ENCODE measurements at places on chromosomes 7 and 10. TPM values are rescaled to one million over a fixed set of nuclear protein-coding genes. Genes with fewer than 3 reads are reported as not detected.

ZDHHC16 gene
- total RNA-seq, result 23.3 TPM

RBM20 gene
- total RNA-seq, result 48.8 TPM

SNCG gene
- 11.9 TPM for total RNA-seq

CALHM2 gene
- 9.3 TPM for total RNA-seq

CALY gene
- total RNA-seq, result not detected

ZNF394 gene
- total RNA-seq, result 11.1 TPM

CCM2 gene
- total RNA-seq, result 49.9 TPM

PNLIPRP1 gene
- total RNA-seq, result not detected

CYP26A1 gene
- not detected for total RNA-seq

GRCh38 chr10:61993711-61994401 is 92.4 kb downstream of the ARID5B start:
- DNase-seq, result no peak
- H3K27ac ChIP-seq, result peak overlapping the region; percentile 69
- no peaks in the 10 kb centered on the region for H3K27me3 ChIP-seq
- peaks cover 26% of the 10 kb centered on the region for H3K4me1 ChIP-seq

- H3K4me3 ChIP-seq, result no peak overlapping the region
- no peaks in the 10 kb centered on the region for H3K36me3 ChIP-seq
- H3K27me3 ChIP-seq, result no peaks in the 10 kb centered on the region
- peak overlapping the region; percentile 23 for H3K27ac ChIP-seq
- no peak for DNase-seq
Measured at GRCh38 chr7:101636822-101637623, 7.9 kb upstream of the MYL10 start.

GRCh38 chr10:36759141-36759805 is 366.1 kb upstream of the ANKRD30A start:
- no peaks in the 10 kb centered on the region for H3K36me3 ChIP-seq
- no peak overlapping the region for H3K27ac ChIP-seq
- no peaks in the 10 kb centered on the region for H3K27me3 ChIP-seq
- H3K4me1 ChIP-seq, result no peaks in the 10 kb centered on the region

GRCh38 chr10:22218448-22218847 is 633 bp upstream of the EBLN1 start:
- H3K27me3 ChIP-seq, result no peaks in the 10 kb centered on the region
- no peak overlapping the region for H3K4me3 ChIP-seq

DNA sequence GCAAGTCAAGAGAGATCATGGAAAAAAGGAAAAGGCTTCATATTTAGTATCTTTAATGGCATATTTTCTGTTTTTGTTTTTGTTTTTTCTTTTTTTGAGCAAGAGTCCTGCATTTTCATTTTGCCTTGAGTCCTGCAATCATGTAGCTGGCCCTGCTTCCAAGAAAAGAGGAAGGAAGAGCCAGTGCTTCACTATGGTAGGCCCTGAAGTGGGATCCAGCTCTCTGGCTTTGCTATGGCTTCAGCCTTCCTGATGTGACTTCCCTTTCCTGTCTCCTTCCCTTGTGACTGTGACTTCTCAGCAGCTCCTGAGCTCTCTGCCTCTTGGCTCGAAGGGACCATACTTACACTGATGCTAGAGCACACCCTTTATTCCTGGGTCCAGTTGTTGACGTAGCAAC is 512.3 kb downstream of the INHBA start:
- no peak overlapping the region for H3K27ac ChIP-seq
- no peaks in the 10 kb centered on the region for H3K4me1 ChIP-seq
- no peaks in the 10 kb centered on the region for H3K36me3 ChIP-seq
- H3K4me3 ChIP-seq, result no peak overlapping the region
- H3K27me3 ChIP-seq, result no peaks in the 10 kb centered on the region
- DNase-seq, result no peak

DNA sequence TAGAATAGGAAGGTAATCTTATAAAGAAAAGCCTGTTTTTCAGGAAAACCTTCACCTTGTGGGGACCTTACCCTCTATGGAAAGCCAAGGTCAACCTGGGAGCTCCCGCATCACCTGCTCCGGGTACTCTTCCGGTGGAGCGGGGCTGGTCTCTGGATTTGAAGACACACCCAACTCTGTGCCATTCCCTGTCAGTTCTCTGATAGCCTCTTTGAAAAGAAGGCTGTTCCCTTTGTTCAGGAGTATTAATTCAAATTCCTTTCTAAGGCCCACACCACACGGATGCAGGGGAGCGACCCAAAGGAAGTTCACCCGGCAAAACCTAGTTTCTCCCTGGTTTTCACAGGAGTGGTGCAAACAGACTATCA is 10.7 kb downstream of the CTBP2 start:
- DNase-seq, result no peak
- no peak overlapping the region for H3K4me3 ChIP-seq
- H3K27ac ChIP-seq, result peak overlapping the region; percentile 98
- no peaks in the 10 kb centered on the region for H3K27me3 ChIP-seq
- H3K36me3 ChIP-seq, result no peaks in the 10 kb centered on the region
- H3K4me1 ChIP-seq, result peaks cover 90% of the 10 kb centered on the region

GRCh38 chr10:83991986-83992753 is 147.1 kb upstream of the GHITM start:
- H3K36me3 ChIP-seq, result no peaks in the 10 kb centered on the region
- no peak overlapping the region for H3K27ac ChIP-seq
- H3K4me1 ChIP-seq, result no peaks in the 10 kb centered on the region
- H3K27me3 ChIP-seq, result no peaks in the 10 kb centered on the region

GRCh38 chr7:114628362-114628761 is 213.7 kb downstream of the FOXP2 start:
- no peak for DNase-seq
- H3K4me1 ChIP-seq, result no peaks in the 10 kb centered on the region
- no peak overlapping the region for H3K4me3 ChIP-seq
- no peak overlapping the region for H3K27ac ChIP-seq
- H3K36me3 ChIP-seq, result peaks cover 41% of the 10 kb centered on the region

- no peak overlapping the region for H3K27ac ChIP-seq
- no peak for DNase-seq
- no peaks in the 10 kb centered on the region for H3K36me3 ChIP-seq
Measured at GRCh38 chr7:142889816-142890215, 4.3 kb upstream of the TRPV6 start.

Measured in psoas muscle (tissue), 8 donors.